Mucosa of descending colon (tissue), 3 donors: ENCODE measurements at places on chromosomes 6 and 20.
A peak's percentile ranks its signal among the peaks of the same experiment; 100 is the strongest.

- no peak for DNase-seq
These were observed 12.8 kb downstream of the ESF1 start for GRCh38 chr20:13771853-13772453.

DNA sequence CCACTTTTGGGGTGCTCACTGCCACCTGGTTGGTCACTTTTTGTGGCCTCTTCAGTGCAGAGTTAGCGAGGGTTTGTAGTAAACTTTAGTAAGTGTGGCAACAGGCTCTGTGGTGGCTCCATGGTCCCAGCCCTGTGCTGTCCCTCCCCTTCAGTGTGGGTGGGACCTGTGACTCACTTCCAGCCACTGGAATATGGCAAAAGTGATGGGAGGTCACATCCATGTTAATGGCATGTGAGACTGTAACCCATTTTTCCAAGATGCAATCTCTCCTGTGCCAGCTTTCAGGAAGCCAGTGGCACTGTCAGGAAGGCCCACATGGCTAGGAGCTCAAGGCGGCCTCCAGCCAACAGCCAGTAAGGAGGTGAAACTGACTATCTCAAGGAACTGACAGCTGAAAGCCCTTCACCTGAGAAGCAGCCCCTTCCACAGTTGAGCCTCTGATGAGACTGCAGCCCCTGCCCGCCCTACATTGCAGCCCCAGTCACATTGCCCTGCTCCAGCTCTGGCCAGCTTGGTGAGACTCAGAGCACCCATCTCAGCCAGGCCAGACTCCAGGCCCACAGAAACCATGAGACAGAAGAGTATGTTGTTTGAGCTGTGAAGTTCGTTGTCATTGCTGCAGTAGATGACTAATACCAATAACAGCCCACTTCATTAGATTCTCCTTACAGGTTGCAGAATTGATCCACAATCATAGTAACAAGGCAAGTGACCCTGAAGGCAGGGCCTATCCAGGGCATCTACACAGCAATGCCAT, 13.1 kb upstream of the CST7 start:
- DNase-seq, result no peak

- peak; percentile 48 for DNase-seq
These were observed 19.9 kb downstream of the RIN2 start for GRCh38 chr20:19777981-19778380.

DNA sequence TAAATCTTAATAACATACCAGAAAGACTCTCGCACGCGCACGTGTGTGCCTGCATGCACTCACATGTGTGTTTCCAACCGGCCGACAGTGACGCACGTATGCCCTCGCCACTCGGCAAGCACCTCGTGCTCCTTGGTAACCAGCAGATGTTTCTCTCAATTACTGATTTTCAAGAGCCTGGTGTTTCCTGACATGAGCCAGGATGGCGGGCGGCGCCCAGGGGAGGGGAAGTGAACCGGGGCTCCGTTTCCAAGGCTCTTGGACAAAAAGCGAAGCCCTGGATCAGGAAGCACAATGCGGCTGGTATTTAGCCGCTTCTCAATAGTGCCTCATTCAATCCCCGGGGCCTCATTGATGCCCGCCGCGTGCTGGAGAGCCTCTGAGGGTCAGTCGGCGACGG, 37.7 kb downstream of the PMEPA1 start:
- DNase-seq, result peak; percentile 28

DNA sequence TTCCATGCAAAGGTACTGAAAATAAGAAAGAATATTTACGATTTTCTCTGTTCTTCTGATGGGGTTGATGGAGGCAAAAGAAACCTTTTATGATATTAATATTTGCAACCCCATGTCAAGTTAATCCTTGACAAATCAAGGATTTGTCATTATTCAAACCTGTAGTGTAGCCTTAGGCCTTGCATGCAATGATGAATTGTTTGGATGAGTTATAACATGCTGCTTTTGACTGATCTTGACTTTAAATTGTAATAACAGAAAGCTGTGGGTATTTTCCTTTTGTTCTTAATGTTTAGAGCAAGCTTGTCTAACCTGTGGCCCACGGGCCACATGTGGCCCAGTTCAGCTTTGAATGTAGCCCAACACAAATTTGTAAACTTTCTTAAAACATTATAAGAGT, 13.0 kb upstream of the BAG2 start:
- no peak for DNase-seq

- peak; percentile 42 for DNase-seq
These were observed 1.1 kb upstream of the SLC4A11 start for GRCh38 chr20:3239867-3240775.

DNA sequence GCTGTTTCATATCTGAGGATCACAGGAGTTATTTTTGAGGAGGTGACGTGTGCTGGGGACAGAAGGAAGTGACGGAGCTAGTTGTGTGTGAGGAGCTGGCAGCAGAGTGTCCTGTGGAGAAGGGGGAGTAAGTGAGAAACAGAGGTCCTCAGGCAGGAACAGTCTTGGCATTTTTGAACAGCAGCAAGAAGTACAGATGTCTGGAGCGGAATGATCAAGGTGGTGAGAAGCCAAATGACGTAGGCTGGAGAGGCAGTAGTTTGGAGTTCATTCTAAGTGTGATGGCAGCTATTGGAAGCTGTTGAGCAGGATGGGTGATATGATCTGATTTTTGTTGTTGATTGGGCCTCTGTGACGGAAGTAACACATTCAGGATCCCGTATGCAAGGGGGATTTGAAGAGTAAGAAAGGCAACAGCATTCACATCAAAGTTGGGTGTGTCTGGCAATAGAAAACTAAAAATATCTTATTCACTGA, 52.3 kb downstream of the SOBP start:
- no peak for DNase-seq

GRCh38 chr6:65903992-65904391, 197.0 kb upstream of the EYS start:
- DNase-seq, result no peak

DNA sequence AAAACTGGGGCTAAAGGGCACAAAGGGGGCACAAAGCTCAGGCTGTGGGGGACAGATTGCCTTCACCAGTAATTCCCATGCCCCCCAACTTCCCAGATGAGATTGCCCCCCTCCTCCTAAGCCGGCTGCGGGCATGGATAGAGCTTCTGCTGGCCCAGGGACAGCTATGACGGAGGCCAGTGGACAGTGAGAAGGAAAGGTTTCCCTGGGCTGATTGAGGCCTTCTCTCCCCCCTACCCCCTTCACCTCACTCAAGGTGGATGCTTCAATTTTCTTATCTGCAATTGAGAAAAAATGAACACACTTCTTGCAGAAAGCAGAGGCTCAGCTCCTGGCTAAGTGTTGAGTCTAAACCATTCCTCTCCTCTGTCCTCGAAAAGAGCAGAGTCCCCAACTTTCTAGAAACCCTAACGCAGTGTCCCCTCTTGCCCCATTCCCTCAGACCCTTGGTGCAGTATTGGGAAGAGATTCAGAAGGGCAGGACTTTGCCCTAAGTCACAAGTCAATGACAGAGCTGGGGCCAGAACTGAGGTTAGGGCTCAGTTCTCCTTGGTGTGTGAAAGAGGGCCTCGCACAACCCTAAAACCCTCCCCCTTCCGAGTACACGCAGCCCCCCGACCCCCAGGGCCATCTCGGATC, 808 bp downstream of the SDC4 start:
- no peak for DNase-seq

DNA sequence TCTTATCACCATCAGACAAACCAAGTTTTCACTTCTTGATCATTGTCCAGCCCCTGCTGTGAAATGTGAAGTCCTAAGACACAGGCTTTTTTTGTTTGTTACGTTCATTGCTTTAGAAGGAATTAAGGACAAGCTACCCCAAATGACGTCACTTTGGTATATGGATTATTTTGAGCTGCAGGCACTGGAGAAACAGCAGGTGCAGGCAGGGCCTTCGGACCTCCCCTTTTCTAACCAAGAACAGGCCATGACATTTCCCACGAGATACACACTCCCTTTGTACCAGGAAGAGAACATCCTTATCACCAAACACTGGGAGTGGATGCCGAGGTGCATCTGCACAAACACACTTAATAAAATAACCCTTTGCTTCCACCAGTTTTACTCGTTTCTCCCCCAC, 418.0 kb upstream of the SULF2 start:
- DNase-seq, result no peak

GRCh38 chr6:39114388-39114703, 640 bp downstream of the SAYSD1 start:
- no peak for DNase-seq

DNA sequence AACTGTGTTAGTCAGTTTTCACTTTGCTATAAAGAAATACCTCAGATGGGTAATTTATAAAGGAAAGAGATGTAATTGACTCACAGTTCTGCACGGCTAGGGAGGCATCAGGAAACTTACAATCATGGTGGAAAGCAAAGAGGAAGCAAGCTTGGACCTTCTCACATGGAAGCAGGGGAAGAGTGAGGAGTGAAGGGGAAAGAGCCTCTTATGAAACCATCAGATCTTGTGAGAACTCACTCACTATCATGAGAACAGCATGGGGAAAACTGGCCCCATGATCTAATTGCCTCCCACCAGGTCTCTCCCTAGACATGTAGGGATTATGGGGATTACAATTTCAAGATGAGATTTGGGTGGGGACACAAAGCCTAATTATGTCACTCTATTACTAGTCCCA, 41.3 kb upstream of the PLAGL1 start:
- no peak for DNase-seq

- DNase-seq, result no peak
These were observed 4.4 kb upstream of the GLP1R start for GRCh38 chr6:39044181-39044580.

DNA sequence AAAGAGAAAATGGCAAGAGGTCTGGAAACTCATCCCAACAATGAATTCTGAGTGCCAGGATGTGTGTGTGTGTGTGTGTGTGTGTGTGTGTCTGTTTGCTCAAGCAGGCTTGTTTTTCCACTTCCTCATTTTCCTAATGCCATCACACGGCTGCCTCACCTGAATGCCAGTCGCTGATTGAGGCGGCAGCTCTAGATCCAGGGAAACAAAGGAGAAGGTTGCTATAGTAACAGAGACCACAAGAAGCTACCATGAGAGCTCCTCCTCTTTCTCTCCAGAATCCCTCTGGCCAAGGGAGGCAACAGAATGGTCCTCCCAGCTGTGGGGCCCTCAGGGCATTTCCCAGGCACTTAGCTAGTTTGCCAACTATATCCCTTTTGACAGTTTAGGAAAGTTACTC, 241.1 kb upstream of the TSHZ2 start:
- DNase-seq, result no peak

- no peak for DNase-seq
These were observed 212.0 kb upstream of the JARID2 start for GRCh38 chr6:15033850-15034203.

- DNase-seq, result no peak
These were observed 777.5 kb upstream of the EPHA7 start for GRCh38 chr6:94196891-94197290.

DNA sequence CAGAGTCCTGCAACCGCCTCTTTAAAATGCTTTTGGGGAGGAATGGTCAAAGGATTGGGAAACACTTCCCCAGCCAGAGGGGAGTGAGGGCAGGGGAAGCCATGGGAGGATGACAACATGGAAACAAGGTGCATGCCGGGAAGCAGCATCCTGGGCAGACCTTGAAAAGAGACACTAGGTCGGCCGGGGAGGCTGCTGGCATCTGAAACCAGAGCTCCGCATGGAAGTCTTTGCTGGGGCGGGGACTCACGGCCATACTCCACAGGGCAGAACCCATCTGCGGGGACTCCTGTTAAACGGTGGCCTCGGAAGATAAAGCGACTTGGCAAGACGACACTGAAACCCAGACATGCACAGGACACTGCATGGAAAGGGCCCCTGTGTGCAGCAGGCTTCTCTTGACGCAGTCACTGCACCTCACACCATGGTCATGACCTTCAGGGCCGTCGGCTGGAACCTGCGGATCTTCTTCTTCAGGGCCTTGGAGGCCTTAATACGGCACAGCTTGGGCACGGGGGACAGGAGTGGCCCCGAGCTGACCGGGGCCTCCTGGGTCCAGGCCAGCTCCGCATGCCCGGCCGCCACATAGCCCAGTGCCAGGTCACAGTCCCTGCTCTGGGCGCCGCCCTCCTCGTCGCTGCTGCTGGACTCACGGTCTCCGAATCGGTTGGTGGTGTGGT, 12.4 kb downstream of the DACT2 start:
- DNase-seq, result no peak

DNA sequence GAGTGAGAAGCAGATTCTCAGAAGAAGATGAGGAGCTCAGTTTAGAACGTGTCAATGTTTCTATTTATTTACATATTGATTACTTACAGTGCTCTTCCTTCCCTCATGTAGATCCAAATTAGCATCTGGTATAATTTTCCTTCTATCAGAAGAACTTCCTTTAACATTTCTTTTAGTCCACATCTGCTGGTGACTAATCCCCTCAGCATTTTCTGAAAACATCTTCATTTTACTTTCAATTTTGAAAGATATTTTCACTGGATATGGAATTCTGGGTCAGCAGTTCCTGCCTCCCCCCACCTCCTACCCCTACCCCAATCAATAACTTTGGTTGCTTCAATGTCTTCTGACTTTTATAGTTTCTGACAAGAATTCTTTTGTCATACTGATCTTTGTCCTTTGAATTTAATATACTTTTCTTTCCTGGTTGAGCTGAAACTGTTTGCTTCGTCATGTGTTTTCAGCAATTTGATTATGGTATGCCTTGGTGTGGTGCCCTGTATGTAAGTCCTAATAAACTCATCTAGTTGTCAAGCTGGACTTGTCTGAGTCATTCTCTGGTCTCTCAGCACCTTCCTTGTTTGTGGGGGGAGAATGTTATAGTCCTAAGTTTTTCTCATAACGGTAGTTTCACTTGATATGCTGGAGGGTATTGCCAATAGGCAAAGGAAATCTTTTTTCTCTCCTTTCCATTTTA, 57.0 kb downstream of the SMPDL3A start:
- DNase-seq, result no peak

- no peak for DNase-seq
These were observed 180.9 kb downstream of the TTLL2 start for GRCh38 chr6:167505782-167506181.

DNA sequence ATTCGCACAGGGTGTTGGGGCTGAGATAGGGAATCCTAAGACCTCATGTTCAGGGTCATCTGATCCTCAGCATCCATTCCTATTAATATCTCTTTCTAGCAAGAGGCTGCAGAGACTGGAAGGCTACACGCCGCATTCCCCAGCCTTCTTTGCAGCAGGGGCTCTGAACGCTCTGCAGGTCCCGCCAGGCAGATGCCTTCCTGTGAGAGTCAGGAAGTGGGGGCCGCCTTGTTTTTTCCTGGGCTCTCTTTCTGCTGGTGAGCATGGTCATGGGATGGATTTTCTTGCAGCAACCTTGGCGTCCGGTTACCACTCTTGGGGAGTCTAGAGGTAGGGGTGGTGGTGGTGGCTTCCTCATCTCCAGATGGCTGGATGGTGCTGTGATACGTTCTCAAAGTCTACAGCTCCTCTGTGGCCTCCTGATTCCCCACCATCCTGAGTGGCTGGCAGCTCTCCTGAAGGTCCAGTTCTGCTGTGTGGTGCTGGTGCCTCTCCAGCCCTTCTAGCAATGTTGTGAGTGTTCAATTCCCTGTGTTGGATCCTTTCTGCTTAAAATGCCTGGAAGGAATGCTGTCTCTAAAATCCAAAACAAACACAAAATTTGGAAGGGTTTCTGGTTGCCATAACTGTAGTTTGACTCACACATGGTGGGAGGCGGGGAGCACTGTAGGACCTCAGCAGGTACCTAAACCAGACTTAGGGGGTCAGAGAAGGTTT, 111.9 kb downstream of the CEBPB start:
- DNase-seq, result no peak

GRCh38 chr6:63307581-63308246, 12.1 kb downstream of the LGSN start:
- no peak for DNase-seq
